PC-9 (cell line): ENCODE measurements at places on chromosomes 1 and 21. TPM values are rescaled to one million over a fixed set of nuclear protein-coding genes. Genes with fewer than 3 reads are reported as not detected.

Gene VWA5B1
- total RNA-seq = not detected in 2 replicates

- H3K4me3 ChIP-seq = peak overlapping the region; percentile 64; the same call in 1 of the 2 replicates
- H3K27me3 ChIP-seq = no peaks in the 10 kb centered on the region
- H3K4me1 ChIP-seq = peaks cover 5% of the 10 kb centered on the region; the same call in 1 of the 2 replicates
- no peaks in the 10 kb centered on the region for H3K36me3 ChIP-seq
Measured at GRCh38 chr1:54487571-54488050, 60.4 kb upstream of the ACOT11 start.

Gene ERG
- not detected in 2 replicates for total RNA-seq

DNA sequence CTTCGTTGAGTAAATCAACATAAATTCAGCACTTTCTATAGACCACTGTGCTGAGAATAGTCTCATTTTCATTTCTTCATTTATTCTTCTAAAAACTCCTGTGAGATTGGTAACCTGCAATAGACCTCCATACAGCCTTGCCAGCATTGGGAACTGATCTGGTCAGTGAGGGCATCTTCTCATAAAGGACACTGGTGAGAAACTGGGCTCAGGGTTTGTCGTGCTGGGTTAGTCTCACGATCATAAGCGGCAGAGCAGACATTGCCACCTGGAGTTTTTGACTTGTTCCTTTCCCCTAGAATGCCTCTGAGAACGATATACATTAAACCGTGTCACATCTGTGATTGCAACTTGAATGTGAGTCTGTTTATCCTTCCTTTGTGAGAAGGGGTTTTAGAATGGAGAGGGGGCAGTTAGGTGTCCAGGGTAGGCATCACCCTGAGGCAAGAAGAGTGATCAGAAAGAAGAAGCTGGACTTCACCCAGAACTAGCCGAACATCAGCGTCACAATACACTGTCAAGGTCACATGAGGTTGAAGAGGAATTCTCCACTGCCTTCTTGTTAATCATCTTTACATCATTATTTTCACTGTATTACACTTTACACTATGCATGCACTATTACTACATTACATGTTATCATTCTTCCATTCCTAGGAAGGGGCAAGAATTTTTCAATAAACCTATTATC, 1.4 kb upstream of the TTLL7 start:
- H3K4me3 ChIP-seq = no peak overlapping the region
- peaks cover 5% of the 10 kb centered on the region for H3K4me1 ChIP-seq
- H3K36me3 ChIP-seq = no peaks in the 10 kb centered on the region
- H3K27ac ChIP-seq = no peak overlapping the region
- no peaks in the 10 kb centered on the region for H3K27me3 ChIP-seq
- no peak for DNase-seq

Gene OR2L13
- total RNA-seq = not detected in 2 replicates

DNA sequence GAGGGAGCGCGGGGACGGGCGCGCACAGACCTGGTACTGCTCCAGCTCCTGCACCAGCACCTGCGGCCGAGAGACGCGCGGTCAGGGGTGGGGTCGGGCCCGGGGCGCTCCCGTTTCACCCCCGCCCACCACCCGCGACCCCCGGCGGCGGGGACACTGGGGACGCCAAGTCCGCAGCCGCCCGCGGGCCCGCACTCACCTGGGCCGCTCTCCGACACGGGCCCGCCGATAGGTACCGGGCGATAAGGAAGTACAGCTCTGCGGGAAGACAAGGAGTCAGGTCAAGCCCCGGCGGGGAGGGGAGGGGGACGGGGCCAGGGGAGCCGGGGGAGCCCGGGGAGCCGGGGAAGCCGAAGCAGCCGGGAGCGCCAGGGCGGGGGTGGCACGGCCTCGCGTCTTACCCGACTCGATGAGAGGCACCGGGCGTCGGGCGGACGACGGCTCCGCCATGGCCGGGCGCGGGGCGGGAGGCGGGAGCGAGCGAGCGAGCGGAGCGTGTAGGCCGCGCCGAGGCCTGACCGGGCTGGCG, 326 bp downstream of the BRWD1 start:
- H3K4me3 ChIP-seq = peak overlapping the region; percentile 81; the same call in 1 of the 2 replicates
- peak overlapping the region; percentile 85; the same call in 1 of the 2 replicates for H3K27ac ChIP-seq
- 0 out of 2 replicates have a peak, but pooled peaks cover 6% of the 10 kb centered on the region for H3K36me3 ChIP-seq
- DNase-seq = peak; percentile 29

DNA sequence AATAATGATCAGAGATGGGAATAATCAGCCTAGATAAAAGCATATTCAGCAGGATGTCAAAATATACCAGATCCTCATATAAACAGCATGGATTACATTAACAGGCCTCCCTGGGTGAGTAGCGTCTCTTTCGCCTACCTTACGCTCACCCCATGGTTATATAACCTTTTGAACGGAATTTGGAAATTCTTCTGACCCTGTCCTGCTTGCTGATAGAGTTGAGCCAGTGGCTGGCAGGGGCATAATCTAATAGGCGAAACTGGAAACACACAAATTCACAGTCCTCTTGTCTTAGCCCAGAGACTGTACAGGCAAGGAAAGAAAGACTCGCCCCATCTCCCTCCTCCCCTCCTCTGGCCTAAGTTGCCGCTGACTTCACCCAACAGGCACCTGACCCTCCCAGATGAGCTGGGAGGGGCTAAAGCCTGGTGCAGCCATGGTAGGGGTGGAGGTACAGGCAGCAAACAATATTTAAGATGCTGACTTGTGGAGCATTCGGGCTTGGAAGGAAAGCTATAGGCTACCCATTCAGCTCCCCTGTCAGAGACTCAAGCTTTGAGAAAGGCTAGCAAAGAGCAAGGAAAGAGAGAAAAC, at the start of gene ANGPTL7:
ANGPTL7 (plus strand) TSS at position 498 of the 594 bp plus-strand sequence. CDS start 225 bp downstream, outside the sequence.
- H3K36me3 ChIP-seq = no peaks in the 10 kb centered on the region
- H3K27me3 ChIP-seq = no peaks in the 10 kb centered on the region
- no peak within 1 kb of the TSS for H3K4me3 ChIP-seq
- no peak for DNase-seq
- no peaks in the 10 kb centered on the region for H3K4me1 ChIP-seq
- no peak within 1 kb of the TSS for H3K27ac ChIP-seq

Gene ETNK2
- total RNA-seq = 16.3 and 18.3 TPM in 2 replicates

Gene FAM177B
- total RNA-seq = not detected in 2 replicates
